ENCODE measurements at places on chromosomes 2 and 18.

GRCh38 chr2:12554224-12555011 lies 162.3 kb upstream of the TRIB2 start:
- DNase-seq, result peak; percentile 14

GRCh38 chr18:62281684-62282083 lies 43.4 kb upstream of the TNFRSF11A start:
- DNase-seq, result peak; percentile 11

- DNase-seq, result no peak
Measured at GRCh38 chr2:84846741-84847142, 34.1 kb downstream of the TRABD2A start.

DNA sequence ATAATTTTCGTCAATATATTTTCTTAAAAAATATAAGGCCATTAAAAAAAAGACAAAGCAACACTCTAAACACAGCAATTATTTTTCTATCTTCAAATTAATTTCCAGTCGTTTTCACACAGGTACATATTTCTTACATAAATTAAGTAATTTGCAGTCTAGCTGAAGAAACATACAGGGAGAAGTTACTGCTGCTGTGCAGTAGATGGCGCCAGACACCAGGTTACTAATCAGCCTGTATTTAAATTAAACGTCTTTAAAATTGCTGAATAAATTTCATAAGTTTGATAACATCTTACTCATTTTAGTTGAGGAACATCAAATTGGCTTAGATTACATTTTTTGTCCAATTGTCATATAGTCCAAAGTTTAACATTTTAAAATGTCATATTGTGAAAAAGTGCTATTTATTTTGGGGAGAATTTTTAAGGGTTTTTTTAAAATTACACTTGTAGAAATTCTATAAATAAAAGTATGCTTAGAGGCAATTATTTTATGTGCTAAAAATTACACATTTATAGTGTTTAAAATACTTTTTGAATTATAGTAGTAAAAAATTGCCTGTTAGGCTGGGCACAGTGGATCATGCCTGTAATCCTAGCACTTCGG lies 88.4 kb downstream of the PMAIP1 start:
- DNase-seq, result peak; percentile 55

DNA sequence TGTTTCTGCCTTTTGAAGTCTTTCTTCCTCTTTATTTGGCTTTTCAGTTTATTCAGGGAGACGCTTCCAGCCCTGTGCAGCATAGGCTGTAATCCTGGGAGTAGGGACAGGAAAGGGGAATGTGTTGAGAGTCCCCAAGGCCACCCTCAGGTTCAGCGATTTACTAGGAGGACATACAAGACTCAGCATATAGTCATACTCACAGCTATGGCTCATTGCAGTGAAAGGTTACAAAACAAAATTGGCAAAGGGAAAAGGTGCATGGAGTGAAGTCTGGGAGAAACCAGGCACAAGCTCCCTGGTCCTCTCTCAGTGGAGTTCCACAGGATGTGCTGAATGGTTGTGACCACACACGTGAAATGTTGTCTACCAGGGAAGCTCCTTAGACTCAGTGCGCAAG lies 49.6 kb upstream of the ZNF638 start:
- DNase-seq, result no peak

DNA sequence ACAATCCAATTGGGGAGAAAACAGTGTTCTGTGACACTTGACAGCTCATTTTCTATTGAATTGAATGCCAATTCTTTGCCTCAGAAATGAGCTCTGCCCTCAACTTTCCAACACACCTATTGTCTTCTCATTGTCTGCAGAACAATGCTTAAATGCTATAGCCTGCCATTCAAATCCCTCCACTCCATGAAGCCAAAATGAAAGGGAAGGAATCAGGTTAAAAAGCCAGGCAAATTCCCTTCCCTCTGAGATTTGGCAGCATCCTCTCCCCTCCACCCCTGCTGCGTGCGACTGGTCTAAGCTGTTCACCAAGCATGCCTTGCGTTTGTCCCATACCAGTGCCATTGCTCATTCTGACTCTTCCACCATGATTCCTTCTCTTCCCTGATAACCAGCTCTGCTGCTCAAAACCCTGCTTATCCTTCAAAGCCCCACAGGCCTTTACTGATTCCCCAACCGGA lies 32.4 kb upstream of the TMEM131 start:
- DNase-seq, result no peak

GRCh38 chr2:125874564-125874963 lies 781.4 kb upstream of the GYPC start:
- no peak for DNase-seq

All from COLO829 (cell line).